ENCODE measurements at places on chromosomes 4 and X.

DNA sequence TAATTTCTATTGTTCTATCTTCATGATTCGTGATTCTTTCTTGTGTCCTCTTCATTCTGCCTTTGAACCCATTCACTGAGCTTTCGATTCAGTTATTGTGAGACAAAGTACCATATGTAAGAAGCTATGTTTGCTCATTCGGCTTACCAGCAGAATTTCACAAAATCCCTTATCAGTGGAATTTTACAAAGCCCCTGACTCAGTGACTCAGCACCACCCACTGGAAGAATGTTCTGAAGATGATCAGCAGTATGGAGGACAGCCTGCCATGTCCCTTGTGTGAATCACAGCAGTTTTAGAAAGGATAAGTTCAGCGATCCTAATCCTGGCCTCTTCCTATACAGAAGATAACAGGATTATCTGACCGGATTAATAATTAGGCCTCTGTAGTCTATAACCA lies 5.8 kb upstream of the UXT start:
- no peak for DNase-seq

- DNase-seq, result no peak
Observed at GRCh38 chr4:85548841-85549240, 73.9 kb downstream of the ARHGAP24 start.

- DNase-seq, result no peak
Observed at GRCh38 chr4:954211-955020, 19.0 kb downstream of the DGKQ start.

DNA sequence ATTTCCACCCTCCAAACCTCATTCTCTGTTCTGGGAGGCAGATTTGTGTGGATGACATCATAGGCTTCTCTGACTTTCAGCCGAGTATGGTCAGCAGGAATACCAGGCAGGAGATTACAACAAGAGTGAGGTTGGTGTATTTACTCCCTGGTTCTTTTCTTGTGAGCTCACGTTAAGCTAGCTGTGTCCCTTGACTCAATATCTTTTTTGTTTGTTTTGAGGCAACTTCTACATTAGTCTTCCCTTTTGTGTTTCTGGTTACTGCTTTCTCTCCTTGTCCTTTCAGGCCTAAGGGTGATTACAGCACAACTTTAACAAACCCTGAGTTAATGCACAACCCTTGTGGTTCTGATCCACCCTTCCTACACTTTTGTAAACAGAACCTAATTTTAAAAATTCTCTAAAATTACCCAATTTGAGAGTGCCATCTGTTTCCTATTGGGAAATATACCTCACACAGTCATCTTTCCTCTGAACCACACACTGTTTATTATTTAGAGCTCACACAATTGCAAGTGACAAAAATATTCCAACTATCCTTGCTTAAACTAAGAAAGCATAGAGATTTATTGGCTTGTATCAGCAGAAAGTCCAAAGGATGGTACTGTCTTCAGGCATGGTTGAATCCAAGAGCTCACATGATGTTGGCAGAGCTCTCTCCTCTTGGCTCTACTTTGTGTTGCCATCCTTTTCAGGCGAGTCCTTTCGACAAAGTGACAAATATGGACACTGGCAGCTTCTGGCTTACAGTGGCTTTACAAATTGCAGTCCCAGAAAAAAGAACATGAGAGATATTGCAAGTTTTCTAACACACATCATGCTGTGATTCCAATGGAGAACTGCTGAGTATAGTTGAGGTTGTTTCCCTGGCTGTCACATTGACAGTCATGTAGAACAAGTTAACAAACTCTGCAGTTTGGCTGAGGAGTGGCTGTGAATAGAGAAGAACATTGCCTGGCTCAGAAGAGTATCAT lies 150.5 kb upstream of the DDIT4L start:
- DNase-seq, result no peak

GRCh38 chrX:133850399-133850798 lies 135.0 kb downstream of the GPC3 start:
- no peak for DNase-seq

- DNase-seq, result no peak
Observed at GRCh38 chrX:20265726-20266681, 705 bp downstream of the RPS6KA3 start.

DNA sequence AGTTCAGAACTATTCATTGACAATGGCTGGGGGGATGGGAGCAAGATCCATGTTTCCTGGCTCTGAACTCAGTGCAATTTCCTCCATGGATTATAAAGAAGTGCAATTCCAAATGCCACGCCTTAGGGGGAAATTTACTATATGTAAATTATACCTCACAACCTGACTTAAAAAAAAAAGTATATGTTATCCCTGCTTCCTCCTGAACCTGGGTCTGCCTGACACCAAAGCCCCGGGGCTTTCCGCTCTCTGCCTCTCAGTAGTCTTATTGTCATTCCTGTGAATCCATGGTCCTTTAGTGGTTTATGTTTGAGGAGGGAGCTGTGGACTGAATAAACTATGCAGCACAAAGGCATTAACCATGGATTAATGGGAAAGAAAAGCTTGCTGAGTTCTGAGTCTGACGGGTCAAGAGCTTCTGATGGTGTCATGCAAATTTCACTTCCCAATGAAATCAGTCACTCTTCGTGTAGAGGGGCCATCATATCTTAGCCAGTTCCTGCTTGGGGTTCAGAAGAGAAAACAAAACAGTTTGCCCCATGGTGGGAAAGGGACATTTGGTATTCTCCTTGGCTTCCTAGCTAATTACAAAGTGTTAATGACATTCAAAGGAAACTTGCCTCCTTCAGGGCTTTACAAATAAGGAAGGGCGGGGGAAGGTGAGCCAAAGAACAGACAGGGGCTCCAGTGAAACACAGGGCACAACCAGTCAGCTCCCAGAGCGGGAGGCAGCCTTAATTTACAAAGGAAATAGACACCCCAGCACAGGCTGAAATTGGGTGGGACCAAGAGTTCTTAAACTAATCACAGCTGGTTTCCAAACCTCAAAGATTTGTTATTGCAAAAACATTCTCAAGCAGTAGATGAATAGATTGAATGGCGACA lies 14.3 kb downstream of the FAM9C start:
- no peak for DNase-seq

GRCh38 chrX:100625985-100626491 lies 10.6 kb downstream of the TSPAN6 start:
- DNase-seq, result no peak

- DNase-seq, result no peak
Observed at GRCh38 chrX:41526925-41527324, 79.8 kb downstream of the NYX start.

GRCh38 chr4:77665381-77666069 lies 59.9 kb downstream of the CXCL13 start:
- no peak for DNase-seq

DNA sequence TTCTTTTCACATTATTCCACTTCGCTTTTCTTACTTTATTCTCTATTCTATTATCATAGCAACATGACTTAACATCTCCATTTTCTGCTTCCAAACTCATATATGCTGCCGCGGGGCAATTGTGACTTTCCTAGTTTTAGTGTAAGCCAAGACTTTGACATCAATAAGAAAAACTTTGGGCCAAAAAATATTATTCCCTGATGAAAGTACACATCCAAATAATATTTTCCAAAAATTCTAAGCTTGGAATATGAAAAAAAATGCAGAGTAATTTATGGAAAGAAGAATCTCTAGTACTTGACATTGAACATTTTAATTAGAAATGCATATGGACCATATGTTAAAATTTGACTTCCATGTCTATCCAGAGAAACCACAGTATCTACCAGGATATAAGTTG lies 995.1 kb upstream of the INTU start:
- DNase-seq, result no peak

DNA sequence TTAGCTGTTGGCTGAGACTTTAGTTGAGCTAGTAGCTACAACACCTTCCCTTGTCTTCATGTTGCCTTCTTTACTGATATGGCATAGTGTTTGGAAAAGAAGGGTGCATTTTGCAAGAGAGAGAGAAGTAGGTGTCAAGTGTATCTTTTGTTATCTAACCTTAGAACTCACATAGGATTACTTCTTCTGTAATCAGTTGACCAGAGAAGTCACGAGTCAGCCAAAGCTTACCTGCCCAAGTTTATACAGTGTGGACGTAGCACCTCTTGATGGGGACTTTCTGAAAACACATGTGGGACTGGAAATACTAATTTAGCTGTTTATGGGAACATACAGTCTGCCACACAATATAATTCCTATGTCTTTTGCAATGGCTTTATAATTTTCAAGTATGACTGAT lies 56.0 kb downstream of the UGT8 start:
- no peak for DNase-seq

DNA sequence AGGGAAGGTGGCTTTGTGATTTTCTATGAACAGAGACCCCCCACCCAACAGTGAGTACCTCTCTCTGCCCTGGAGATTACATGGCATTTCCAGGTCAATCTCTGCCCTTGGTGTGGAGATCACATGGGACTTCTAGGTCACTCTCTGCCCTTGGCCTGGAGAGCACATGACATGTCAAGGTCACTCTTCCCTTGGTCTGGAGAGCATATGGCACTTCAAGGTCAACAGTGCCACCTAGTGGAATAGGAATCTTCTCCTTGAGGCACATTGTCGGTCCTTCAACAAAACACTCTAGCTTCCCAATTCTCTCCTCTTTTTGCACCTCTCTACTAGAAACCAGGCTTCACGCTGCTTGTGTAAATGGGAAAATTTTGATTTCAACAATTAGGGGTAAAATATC lies 66.2 kb upstream of the TACR3 start:
- no peak for DNase-seq

DNA sequence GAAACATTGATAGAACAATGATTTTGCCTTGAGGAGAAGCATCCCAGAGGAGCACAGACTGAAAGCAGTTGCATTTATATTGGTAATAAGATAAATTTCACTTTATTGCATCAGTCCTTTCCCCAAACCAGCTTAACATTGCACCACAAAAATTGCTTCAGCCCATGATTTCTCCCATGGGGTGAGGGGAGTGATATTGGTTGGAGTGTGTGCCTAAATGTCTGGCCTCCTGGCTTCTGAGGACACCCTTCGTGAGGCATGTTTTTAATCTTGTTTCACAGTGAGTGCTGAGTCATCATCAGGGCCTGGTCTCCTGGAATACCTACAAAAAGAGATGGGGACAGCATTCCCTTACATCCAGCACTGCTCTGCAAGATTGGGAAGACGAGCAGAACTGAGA lies 487.9 kb downstream of the C4orf33 start:
- DNase-seq, result no peak

GRCh38 chr4:75512386-75513211 lies 1.6 kb downstream of the RCHY1 start:
- DNase-seq, result no peak
